Body of pancreas (tissue), 4 donors: ENCODE measurements at places on chromosomes 5 and 9.
A peak's percentile ranks its signal among the peaks of the same experiment; 100 is the strongest.

DNA sequence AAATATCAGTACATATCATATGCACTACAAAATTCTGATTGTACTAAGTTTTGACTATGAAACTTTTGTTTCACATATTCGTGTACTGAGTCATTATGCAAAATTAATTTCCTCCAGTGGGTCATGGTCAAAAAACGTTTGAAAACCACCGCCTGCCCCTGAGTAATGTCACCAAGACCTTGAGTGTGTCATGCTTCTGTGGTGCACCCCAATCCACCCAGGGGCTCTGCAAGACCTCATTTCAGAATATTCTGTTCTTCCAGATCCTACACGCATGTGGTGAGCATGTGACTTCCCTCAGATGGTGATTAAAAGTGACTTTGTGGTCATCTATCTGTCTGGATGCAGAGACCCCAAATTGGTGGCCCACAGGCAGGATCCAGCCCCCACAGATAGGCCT, 31.0 kb downstream of the ABLIM3 start:
- no peaks in the 10 kb centered on the region for H3K36me3 ChIP-seq
- H3K4me1 ChIP-seq = no peaks in the 10 kb centered on the region
- no peak overlapping the region for H3K4me3 ChIP-seq

- H3K27me3 ChIP-seq = no peaks in the 10 kb centered on the region
- H3K27ac ChIP-seq = no peak overlapping the region
- H3K4me3 ChIP-seq = no peak overlapping the region
- peak; percentile 20 for DNase-seq
- H3K4me1 ChIP-seq = no peaks in the 10 kb centered on the region
Observed at GRCh38 chr5:96997265-96997859, 61.5 kb downstream of the LNPEP start.

DNA sequence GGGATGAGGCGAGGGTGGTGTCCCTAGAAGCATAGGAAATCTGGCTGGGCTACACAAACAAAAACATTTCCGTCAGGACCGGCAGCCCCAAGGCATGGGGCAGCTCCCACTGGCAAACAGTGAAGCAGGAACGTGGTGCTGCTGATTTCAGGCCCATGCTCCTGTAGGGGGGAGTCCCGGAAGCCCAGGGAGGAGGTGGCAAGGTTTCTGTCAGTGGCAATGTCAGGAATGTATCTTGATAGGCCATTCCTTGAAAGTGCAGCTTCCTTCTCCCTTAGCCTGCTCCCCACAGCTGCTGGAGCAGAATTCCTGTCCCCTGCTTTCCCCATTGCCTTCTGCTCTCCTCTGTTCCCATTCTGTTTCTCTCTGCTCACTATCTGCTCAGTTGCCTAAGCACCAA, 42.4 kb downstream of the MRRF start:
- DNase-seq = no peak
- no peaks in the 10 kb centered on the region for H3K36me3 ChIP-seq
- no peak overlapping the region for H3K27ac ChIP-seq

DNA sequence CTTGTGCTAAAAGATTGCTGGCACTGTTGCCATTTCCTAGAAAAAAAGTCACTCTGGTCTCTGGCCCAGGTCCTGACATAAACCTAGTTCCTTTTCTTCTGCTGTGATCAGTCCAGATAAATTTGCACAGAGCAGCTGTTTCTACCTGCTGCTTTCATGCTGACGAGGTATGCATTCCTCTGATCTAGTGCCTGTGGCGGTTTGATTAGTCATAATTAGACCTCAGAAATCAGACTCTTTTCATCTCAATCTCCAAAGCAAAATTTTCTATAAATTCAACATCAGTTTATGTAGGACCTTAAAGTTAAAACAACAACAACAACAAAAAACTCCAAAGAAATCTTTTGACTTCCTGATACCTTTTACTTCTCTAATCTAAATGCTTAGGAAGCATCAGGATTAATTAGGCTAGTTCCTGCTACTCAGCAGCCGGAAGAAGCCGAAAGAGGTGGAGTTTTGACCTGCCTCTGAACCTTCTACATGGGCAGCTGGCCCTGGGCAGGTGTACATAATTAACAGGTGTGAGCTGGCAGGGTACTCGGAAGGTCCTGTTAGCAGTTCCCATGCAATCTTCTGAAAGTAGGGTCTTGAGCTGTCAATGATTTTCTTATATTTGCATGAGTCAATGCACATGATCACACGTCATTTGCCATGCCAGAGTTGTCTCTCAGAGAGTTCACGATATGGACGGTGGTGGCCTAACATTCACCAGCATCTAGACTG, 83.3 kb upstream of the CCDC112 start:
- peak; percentile 79 for DNase-seq
- no peaks in the 10 kb centered on the region for H3K36me3 ChIP-seq
- H3K4me1 ChIP-seq = peaks cover 20% of the 10 kb centered on the region
- no peak overlapping the region for H3K4me3 ChIP-seq
- no peaks in the 10 kb centered on the region for H3K27me3 ChIP-seq

DNA sequence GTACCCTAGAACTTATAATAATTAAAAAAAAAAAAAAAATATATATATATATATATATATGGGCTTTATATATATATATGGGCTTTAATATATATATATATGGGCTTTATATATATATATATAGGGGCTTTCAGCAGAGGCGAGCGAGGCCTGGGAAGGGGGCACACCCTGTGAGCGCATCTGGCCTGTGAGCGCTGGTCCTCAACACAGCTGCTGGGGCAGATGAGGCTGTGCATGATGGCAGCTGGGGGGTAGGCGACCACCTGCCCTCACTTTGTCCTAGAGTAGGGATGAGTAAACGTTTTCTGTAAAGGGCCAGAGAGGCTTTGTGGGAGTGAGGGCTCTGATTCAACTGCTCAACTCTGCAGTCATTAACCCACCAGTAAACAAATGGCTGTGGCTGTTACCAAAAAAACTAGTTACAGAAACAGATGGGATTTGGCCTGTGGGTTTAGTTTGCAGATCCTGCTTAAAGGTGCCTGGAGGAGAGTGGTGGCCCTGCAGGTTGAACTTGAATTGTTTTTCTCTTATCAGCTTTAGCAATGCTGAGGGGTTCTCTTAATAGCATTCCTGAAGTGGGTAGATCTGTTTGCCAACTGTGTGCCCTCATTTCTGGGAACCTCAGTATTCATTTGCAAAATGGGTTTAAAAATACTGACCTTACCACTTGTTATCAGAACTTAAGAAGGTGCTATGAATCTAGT, 88.1 kb upstream of the EPB41L4B start:
- H3K4me3 ChIP-seq = no peak overlapping the region
- no peaks in the 10 kb centered on the region for H3K4me1 ChIP-seq
- peaks cover 6% of the 10 kb centered on the region for H3K36me3 ChIP-seq
- H3K27me3 ChIP-seq = no peaks in the 10 kb centered on the region
- no peak for DNase-seq

- peak overlapping the region; percentile 15 for H3K4me3 ChIP-seq
- H3K36me3 ChIP-seq = no peaks in the 10 kb centered on the region
- peaks cover 8% of the 10 kb centered on the region for H3K27me3 ChIP-seq
- H3K4me1 ChIP-seq = peaks cover 19% of the 10 kb centered on the region
- H3K27ac ChIP-seq = peak overlapping the region; percentile 77
Observed at GRCh38 chr9:133477992-133478850, 678 bp downstream of the SLC2A6 start.

DNA sequence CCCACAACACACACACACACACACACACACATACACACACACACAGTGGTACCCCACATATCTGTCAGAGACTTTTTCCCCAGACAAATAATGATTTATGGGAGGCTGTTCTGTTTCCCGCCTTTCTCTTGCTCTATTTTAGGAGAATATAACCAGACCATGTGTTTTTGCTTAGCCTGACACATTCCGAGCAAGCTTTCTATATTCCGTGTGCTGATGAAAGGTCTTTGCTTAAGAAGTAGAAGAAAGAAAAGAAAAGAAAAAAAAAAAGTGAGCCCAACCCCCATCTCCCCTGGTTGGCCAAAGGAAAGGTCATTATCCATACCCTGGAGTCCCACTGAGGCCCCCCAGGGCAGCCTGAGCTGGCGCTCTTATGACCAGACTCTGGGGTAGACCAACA, 338.6 kb downstream of the SLIT3 start:
- H3K4me1 ChIP-seq = no peaks in the 10 kb centered on the region
- no peaks in the 10 kb centered on the region for H3K36me3 ChIP-seq
- no peak overlapping the region for H3K4me3 ChIP-seq

- no peak overlapping the region for H3K27ac ChIP-seq
- no peaks in the 10 kb centered on the region for H3K4me1 ChIP-seq
- DNase-seq = no peak
- H3K4me3 ChIP-seq = no peak overlapping the region
Observed at GRCh38 chr5:108818613-108819272, 71.0 kb downstream of the FER start.

- H3K4me1 ChIP-seq = peaks cover 3% of the 10 kb centered on the region
- DNase-seq = no peak
- H3K27me3 ChIP-seq = no peaks in the 10 kb centered on the region
- no peak overlapping the region for H3K27ac ChIP-seq
- no peak overlapping the region for H3K4me3 ChIP-seq
- H3K36me3 ChIP-seq = no peaks in the 10 kb centered on the region
Observed at GRCh38 chr9:107430071-107430470, 59.5 kb downstream of the KLF4 start.

GRCh38 chr5:128844354-128844923, 120.8 kb upstream of the SLC27A6 start:
- DNase-seq = no peak
- H3K27me3 ChIP-seq = no peaks in the 10 kb centered on the region
- H3K36me3 ChIP-seq = no peaks in the 10 kb centered on the region
- no peaks in the 10 kb centered on the region for H3K4me1 ChIP-seq
- H3K4me3 ChIP-seq = no peak overlapping the region

GRCh38 chr9:69549310-69550202, 122.6 kb downstream of the APBA1 start:
- no peaks in the 10 kb centered on the region for H3K36me3 ChIP-seq
- no peak overlapping the region for H3K4me3 ChIP-seq
- H3K4me1 ChIP-seq = no peaks in the 10 kb centered on the region
- no peak overlapping the region for H3K27ac ChIP-seq

- H3K4me3 ChIP-seq = no peak overlapping the region
- H3K27ac ChIP-seq = no peak overlapping the region
- H3K27me3 ChIP-seq = no peaks in the 10 kb centered on the region
- H3K36me3 ChIP-seq = no peaks in the 10 kb centered on the region
Observed at GRCh38 chr9:83583151-83584014, 39.6 kb upstream of the IDNK start.

DNA sequence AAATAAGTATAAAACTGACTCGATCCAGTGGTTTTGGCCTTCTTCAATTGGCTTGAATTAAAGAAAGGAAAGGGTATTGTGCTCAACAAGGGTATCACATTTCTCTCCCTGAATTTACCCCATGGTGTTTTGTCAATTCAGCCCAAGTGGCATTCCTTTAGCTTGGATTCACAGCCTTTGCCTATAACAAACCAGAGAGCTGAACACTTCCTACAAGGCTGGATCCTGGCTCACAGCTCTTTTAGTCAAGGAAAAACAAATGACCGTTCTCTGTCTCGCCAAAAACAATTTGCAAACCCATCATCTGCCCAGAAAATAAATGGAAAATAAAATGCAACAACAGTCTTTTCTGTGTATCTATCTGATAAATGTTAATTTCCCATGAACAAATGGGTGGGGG, 5.7 kb downstream of the ZNF366 start:
- no peak overlapping the region for H3K4me3 ChIP-seq
- no peak overlapping the region for H3K27ac ChIP-seq
- H3K27me3 ChIP-seq = no peaks in the 10 kb centered on the region

GRCh38 chr5:80623999-80624398, 30.5 kb upstream of the MSH3 start:
- H3K4me1 ChIP-seq = peaks cover 6% of the 10 kb centered on the region
- no peak overlapping the region for H3K27ac ChIP-seq
- H3K27me3 ChIP-seq = no peaks in the 10 kb centered on the region
- peak; percentile 23 for DNase-seq

DNA sequence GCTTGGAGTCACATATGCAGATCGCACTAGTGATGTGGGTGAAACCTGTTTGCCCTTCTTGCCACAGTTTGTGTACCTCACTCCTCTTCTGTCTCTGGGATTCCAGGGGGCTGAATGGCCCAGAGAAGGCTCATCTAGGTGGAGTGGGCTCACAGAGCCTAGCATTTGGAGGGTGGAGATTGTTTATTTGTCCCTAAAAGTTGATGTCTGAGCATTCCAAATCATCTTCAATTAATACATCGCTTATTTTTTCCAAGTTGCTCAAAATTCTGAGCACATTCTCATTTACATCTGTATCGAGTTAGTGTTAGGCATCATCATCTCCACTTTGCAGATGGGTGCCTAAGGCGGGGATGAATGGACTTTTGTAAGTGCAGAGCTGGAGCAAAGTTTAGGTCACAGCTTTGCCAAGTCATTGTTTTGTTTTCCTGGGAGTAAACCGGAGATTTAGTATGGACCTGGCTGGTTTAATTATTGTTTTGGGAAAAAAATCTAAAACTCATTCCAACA, 2.0 kb downstream of the ABL1 start:
- H3K4me1 ChIP-seq = peaks cover 47% of the 10 kb centered on the region
- H3K27ac ChIP-seq = peak overlapping the region; percentile 50
- no peak overlapping the region for H3K4me3 ChIP-seq
- H3K27me3 ChIP-seq = no peaks in the 10 kb centered on the region
- H3K36me3 ChIP-seq = no peaks in the 10 kb centered on the region

- no peak overlapping the region for H3K4me3 ChIP-seq
- H3K27ac ChIP-seq = no peak overlapping the region
- no peak for DNase-seq
- H3K4me1 ChIP-seq = no peaks in the 10 kb centered on the region
- no peaks in the 10 kb centered on the region for H3K27me3 ChIP-seq
- no peaks in the 10 kb centered on the region for H3K36me3 ChIP-seq
Observed at GRCh38 chr9:70502690-70503089, 88.2 kb upstream of the KLF9 start.

- H3K27ac ChIP-seq = no peak overlapping the region
- H3K4me1 ChIP-seq = no peaks in the 10 kb centered on the region
- DNase-seq = peak; percentile 32
- H3K4me3 ChIP-seq = no peak overlapping the region
Observed at GRCh38 chr5:73596705-73597328, 29.2 kb upstream of the ARHGEF28 start.

GRCh38 chr5:126464016-126464415, 40.8 kb downstream of the GRAMD2B start:
- no peak overlapping the region for H3K4me3 ChIP-seq
- peaks cover 12% of the 10 kb centered on the region for H3K4me1 ChIP-seq
- H3K27ac ChIP-seq = no peak overlapping the region
- H3K36me3 ChIP-seq = peaks cover 2% of the 10 kb centered on the region

- no peaks in the 10 kb centered on the region for H3K36me3 ChIP-seq
- H3K27me3 ChIP-seq = no peaks in the 10 kb centered on the region
- peaks cover 65% of the 10 kb centered on the region for H3K4me1 ChIP-seq
- H3K27ac ChIP-seq = peak overlapping the region; percentile 97
- peak overlapping the region; percentile 70 for H3K4me3 ChIP-seq
Observed at GRCh38 chr9:93132946-93133680, 938 bp downstream of the NINJ1 start.

DNA sequence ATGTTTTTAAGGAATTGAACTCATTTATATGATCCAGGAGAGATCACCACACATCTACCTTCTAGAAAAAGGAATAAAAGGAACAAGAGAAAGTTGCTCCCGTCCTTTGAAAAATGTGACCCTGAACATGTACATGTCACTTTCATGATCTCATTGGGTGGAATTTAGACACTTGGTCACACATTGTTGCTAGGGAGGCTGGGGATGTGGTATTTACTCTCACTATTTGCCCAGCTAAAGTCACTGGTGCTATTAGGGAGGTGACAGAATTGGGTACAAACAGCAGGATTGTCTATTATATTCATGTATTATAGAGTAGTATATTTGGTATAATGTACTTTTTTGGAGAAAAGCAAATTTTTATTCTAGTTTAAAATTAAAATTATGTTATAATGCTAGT, 2.1 kb upstream of the CDH10 start:
- no peaks in the 10 kb centered on the region for H3K4me1 ChIP-seq
- DNase-seq = no peak
- H3K27me3 ChIP-seq = peaks cover 2% of the 10 kb centered on the region
- H3K27ac ChIP-seq = no peak overlapping the region
- no peak overlapping the region for H3K4me3 ChIP-seq
